IMR-90 (cell line): ENCODE measurements at places on chromosomes 4 and X.
A peak's percentile ranks its signal among the peaks of the same experiment; 100 is the strongest.

GRCh38 chrX:132094164-132094563 lies 33.7 kb downstream of the FRMD7 start:
- DNase-seq, result no peak

GRCh38 chr4:119130365-119131065 lies 5.1 kb upstream of the MYOZ2 start:
- peak; percentile 59 for DNase-seq

- no peak for DNase-seq
Observed at GRCh38 chr4:15293711-15294110, 134.1 kb upstream of the C1QTNF7 start.

GRCh38 chr4:37441231-37442061 lies 196.9 kb downstream of the NWD2 start:
- DNase-seq, result no peak

DNA sequence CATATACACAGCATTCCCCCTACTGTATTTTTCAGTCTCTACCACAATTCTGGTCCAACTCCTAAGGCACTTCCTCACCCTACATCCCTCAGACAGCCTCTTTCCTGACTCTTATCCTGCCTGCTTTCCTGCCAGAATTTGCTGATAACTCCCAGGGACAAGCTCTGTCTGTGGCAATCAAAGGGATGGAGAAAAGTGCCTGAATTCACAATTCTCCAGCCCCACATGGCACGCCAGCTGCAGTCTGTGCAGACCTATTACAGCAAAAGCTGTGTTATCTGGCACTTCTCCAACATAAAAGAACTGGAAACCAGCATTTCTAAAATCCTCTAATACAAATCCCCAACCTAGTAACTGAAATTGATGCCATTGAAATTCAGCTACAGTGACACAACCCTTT lies 404.8 kb downstream of the KLHL13 start:
- DNase-seq, result no peak

DNA sequence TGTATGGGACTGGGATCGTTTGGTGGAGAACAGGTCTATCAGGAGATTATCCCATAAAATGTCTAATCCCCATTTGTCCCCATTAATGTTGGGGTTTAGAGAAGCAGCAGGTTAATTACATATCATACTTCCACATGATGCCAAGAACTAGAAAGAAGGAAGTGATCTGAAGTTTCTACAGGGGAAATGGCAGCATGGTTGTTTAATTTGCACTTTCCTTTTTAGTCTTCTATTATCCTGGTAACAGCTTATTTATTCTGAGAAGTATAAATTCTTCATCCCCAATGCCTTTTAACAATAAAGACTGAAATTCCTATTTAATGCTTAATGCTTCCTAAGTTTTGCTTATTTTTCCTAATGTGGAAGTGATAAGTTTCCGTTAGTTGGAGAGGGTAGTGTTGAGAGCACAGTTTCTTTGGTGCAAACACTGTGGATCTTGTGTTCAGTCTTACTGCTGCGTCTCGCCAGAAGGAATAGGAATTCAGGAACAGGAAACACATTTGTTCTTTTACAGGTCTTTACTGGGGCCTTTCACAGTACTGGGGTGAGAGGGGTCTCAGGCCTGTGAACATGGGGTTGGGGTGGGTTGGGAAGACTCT lies 59.5 kb upstream of the TADA2B start:
- no peak for DNase-seq

DNA sequence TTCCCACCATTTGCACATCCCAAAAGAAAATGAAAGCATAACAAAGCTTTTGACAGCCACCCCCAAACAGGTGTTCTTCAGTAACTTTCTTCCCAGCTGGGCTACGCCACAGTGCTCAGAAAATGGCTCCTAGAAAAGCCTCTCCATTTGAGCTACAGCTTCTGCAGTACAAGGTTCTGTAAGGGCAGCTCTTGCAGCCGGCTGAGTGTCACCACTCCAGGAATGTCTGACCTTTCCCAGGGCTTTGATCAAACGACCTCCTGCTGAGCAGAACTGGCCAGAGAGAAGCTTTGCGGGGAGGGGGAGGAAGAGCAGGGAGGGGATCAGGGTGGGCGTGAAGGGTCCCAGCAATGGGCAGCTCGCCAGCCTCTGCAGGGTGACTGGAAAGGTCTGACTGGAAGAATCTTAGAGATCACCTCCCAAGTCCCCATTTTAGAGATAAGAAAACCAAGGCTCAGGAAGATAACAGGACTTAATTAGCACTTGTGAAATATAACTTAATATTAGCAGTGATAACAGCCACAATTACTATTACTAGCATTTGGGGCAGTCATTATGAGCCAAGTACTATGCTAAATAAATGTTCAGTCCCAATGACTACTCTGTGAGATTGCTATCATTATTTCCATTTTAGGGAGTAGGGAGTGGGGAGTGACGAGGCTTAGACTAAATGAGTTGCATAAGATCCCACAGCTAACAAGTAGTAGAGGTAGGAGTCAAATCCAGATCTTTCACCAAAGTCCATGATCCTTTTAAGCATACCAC lies 51.1 kb downstream of the LEF1 start:
- DNase-seq, result no peak

- no peak for DNase-seq
Observed at GRCh38 chrX:47927212-47927611, 76.6 kb downstream of the ZNF182 start.

DNA sequence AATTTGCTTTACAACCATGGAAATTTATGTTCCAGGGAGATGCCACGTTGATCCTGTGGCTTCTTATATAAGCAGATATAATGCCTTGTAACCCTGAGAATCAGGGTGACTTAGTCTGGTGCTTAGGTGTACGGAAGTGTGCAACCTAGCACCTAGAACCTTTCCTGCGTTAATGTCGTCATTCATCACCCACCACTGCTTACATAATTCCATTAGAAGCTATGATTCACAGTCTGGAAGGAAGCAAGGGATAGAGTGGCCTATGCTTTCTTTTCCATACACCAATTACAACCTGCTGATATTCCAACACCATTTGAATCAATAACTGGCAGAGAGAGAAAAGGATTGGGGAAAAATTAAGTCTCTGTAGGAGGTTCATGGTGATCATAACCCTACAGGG lies 17.3 kb upstream of the CXCL8 start:
- no peak for DNase-seq

DNA sequence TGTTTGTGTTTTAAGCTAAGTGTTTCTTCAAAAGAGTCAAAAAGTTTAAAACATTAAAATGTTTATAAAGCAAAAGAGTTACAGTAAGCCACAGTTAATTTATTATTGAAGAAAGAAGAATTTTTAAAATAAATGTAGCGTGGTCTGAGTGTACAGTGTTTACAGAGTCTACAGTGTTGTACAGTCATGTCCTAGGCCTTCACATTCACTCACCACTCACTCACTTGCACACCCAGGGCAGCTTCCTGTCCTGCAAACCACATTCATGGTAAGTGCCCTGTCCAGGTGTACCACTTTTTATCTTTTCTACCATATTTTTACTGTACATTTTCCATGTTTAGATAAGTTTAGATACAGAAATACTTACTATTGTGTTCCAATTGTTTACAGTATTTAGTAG lies 239.7 kb upstream of the AGA start:
- DNase-seq, result peak; percentile 52

DNA sequence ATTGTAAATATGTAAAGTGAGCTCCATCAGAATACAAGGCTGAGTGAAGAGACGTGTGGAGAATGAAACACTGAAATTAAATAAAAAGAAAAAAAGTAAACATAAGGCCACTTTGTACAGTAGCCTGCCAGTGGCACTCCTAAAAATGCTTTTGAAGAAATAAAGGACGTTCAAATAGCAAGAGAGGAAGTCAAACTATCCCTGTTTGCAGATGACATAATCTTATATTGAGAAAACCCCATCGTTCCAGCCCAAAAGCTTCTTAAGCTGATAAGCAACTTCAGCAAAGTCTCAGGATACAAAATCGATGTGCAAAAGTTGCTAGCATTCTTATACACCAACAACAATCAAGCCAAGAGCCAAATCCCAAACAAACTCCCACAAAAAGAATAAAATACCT lies 24.2 kb downstream of the RASSF6 start:
- DNase-seq, result no peak

DNA sequence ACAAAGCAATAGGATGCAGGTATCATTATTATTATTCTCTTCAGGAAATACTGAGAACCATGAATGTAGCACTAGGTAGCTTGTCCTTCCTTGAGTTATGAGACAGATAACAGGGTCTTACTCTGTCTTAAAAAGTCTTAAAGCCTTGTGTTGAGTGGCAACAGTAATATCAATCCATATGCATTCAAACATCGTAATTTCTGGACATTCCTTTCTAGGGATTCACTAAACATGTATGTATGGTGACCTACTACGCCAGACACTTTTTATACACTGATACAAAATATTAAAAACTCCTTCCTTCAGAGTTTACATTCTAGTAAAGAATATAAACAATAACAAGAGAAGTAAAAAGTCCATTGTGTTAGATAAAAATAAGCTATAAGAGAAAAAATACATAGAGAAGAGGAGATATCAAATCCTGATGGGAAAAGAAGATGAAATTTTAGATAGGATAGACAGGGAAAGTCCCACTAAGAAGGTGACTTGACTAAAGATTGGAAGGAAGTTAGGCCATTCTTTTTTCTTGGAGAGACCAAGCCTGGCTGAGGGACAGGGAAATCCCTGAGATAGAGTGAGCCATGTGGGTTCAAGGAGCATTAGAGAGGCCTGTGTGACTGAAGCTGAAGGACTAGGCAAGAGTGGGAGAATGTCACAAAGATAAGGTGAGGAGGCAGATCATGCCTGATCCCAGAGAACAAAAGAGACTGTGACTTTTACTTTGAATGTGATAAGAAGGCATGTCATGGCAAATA lies 5.0 kb upstream of the DDX60L start:
- DNase-seq, result peak; percentile 10

- DNase-seq, result no peak
Observed at GRCh38 chr4:121330180-121330665, 50.6 kb downstream of the QRFPR start.

DNA sequence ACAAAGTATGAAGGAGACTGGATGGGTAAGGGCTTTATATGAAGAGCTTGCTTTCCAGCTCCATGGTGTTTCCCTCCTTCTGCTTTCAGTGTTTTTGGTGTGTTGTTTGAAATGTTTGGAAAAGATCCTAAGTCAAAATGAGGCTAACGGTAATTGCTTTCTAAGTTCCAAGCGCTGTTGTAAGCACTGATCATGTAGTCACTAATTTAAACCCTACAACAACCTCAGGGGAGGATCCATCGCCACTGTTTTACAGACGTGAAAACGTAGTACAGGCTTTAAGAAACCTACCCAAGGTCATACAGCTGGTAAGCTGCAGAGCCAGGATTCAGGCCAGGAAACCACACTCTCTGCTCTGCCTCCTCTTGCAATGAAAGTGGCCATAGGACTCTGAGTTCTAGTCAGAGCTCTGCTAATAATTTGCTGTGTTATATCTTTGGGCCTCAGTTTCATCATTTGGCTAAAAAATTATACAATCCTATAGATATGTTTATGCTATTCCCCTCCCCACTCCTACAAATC lies 102.9 kb upstream of the PGRMC2 start:
- no peak for DNase-seq

- no peak for DNase-seq
Observed at GRCh38 chr4:155241225-155241624, 32.8 kb downstream of the NPY2R start.

- DNase-seq, result no peak
Observed at GRCh38 chr4:103086551-103086950, 10.0 kb upstream of the SLC9B2 start.

DNA sequence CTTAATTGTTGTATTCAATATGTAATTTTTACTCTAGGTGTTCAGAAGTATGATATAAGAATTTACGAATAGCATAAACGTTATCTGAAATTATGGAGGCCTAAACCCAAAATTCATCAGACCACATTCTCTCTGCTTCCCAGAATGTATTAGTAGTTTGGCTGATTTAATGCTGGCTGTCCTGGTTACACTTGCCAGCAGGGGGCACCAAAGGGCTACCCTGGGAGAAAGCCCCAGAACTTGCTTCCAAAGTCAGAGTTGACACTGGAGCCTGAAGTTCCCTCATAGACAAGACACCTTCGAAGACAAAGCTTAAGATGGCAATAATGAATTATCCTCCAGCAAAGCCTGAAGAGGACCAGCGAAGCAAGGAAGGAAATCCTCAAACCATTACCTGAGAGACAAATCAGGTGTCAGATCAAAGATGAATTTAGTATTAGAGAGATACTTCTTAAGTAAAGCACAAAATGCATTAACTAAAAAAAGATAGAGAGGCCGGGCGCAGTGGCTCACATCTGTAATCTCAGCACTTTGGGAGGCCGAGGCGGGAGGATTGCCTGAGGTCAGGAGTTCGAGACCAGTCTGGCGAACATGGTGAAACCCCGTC lies 11.3 kb upstream of the ANOS1 start:
- DNase-seq, result peak; percentile 31

GRCh38 chrX:101658661-101659491 lies 774 bp downstream of the ARMCX2 start:
- peak; percentile 40 for DNase-seq
